Effector CD8-positive, alpha-beta T cell (primary cell): ENCODE measurements at places on chromosomes 3 and 15.
A peak's percentile ranks its signal among the peaks of the same experiment; 100 is the strongest.

GRCh38 chr3:185995352-185995751 lies 57.5 kb upstream of the TRA2B start:
- no peak for DNase-seq

GRCh38 chr3:194365978-194366490 lies 3.5 kb downstream of the LRRC15 start:
- no peak for DNase-seq

GRCh38 chr15:97129674-97130073 lies 799.2 kb downstream of the NR2F2 start:
- no peak for DNase-seq

DNA sequence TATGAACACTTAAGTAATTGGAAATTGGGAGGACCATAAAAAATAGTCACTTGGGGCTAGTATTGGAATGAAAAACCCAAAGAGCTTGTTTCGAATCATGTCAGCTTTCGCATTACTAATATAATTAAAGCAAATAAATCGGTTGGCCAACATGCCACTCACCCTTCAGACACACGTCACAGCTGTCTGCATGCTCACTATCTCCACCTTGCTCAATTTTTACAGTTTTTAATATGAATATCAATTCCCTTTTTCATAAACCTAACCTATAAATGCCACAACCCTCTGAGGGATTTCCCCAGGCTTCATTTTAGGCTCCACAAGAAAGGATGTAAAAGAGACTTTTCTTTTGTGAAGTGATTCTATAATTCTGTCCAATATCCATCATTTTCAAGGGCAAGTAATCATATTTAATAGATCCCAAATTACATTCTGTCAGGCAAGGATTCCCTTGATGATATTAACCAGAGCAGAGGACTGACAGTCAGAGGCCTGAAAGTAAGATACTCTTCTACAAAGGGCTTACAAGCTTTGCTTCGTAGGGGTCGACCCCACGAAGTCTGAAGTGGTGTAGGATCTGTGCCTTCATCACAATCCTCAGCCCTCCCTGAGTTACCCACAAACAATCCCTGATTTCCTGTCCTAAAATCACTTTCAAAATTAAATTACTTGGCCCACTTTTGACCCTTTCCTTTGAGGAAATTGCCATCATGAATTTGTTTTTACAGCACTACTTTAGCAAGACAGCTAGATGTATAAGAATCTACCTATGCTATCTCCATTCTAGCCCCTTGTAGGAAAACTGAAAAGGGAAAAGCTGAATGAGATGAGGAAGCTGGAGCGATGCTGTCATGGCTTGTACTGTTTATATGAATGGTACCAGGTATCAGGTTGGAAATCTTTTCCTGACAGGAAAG lies 44.5 kb downstream of the NANOGP8 start:
- no peak for DNase-seq

- no peak for DNase-seq
Measured at GRCh38 chr3:197317250-197317963, 19.0 kb upstream of the DLG1 start.

DNA sequence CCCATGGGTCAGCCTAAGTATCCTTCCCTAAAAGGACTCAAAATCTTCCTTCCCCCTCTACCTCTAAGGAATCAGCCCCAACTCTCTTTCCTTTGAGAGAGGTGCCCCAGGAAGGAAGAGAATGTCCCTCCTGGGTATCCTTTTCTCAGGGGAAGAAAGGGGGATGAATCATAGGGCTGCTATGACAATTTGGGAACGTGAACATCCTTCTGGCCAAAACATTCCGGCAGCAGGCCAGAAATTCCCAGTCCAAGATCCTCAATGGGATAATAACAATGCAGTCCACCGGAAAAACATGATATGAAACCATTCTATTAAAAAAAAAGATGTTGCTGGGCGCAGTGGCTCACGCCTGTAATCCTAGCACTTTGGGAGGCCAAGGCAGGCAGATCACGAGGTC lies 50.8 kb upstream of the CACNA2D3 start:
- DNase-seq: no peak

DNA sequence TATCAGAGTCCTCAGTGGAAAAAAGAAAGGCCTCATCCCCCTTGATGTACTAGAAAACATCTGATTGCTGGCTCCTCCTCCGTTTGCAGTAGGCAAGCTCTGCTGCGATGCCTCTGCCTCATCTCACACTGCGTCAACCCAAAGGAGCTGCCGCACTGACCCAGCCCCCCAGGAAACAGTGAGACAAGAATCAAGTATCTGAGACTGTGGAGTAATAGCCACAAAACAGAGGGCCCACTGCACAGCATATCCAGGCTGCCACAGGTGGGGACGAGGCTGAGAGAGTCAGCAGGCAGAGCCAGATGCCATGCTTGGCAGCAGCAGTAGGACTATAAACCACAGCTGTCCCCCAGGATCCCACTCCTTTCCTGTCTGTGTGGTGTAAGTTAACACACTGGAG lies 165.9 kb downstream of the STAC start:
- DNase-seq: no peak

DNA sequence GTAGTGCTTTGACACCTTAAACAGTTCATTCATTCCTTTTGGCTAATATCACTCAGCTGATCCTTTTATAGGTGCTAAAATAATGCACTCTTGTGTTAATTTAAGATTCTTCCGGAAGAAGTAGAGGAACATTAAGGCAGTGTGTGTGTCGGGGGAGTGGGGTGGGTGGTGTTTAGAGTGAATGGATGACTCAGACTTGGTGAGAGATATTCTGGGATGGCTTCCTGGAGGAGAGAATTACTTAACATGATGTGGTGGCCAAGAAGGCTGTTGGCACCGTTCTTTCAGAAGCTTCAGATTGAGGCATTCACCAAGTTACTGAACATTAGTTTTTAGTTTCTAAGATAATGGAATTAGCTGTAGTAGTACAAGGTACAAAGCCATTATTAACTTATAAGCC lies 125.6 kb upstream of the ROPN1 start:
- no peak for DNase-seq

- DNase-seq: no peak
Measured at GRCh38 chr3:13064964-13065363, 8.3 kb downstream of the IQSEC1 start.

DNA sequence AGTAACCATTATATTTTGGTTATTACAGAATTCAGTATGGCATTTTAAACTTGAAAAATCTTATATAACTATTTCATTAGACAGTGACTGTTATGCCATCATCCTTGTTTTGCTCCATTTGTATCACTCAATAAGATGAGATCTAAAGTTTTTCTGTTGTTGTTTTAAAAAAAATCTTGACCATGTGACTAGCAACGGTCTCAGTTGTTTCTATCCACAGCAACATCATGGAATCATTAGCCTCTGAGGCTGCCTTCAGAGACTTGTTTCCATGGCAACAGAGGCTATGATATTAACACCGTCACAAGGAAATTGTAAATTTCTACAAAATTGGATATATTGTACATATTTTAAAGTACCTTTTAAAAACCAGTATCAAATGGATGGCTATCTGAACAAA lies 129.8 kb downstream of the DLG1 start:
- no peak for DNase-seq

DNA sequence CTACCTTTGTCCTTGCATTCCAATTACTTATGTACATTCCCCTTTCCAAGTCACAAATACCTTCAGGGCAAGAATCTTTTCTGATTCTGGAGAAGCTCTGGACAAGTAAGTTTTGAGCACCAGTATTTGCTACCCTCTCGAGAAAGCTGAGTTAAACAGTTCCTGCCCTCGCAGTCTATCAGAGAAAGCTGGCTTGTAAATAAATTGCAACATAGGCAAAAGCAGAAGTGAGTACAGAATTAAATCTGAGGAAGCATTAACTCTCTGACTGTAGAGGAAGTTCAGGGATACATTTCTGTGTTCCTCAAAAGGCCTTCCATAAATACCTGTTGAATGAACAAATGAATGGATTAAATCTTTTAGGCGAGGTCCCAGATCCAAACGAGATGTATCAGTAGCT lies 1.2 kb downstream of the OSBPL11 start:
- no peak for DNase-seq

GRCh38 chr15:33888176-33888575 lies 80.1 kb upstream of the CHRM5 start:
- DNase-seq: no peak

DNA sequence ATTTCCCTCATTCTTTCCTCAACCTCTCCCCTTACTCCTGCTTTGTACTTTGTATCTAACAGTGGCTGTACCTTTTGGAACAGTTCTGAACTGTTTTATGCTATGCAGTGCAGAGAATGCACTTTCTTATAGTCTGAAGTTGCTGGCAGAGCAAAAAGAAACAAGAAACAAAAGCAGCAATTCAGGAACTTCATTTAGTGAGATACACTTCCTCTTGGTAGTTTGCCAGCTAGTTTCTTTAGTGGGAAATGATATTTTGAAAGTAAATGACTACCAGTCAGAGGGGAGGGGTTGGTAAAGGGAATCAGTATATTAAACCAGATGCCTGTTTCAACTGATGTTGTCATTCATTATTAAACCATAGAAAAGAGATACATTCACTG lies 55.0 kb upstream of the CHD2 start:
- DNase-seq: no peak

GRCh38 chr3:61646851-61647525 lies 85.6 kb downstream of the PTPRG start:
- DNase-seq: no peak

- DNase-seq: no peak
Measured at GRCh38 chr3:2535206-2535605, 436.5 kb downstream of the CNTN4 start.

- no peak for DNase-seq
Measured at GRCh38 chr15:58327958-58328357, 103.8 kb upstream of the LIPC start.

DNA sequence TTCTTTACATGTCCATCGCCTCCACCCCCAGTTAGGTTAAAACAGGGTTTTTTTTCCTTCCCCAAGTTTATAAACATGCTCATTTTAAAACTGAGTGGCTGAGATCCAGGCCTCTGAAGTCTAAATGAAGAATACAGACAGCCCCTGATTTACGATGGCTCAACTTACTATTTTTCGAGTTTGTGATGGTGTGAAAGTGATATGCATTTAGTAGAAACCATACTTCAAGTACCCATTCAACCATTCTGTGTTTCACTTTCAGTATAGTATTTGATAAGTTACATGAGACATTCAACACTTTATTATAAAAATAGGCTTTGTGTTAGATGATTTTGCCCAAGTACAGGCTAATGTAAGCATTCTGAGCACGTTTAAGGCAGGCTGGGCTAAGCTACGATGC lies 30.5 kb upstream of the GNB5 start:
- DNase-seq: no peak

- DNase-seq: no peak
Measured at GRCh38 chr15:57505056-57505715, 86.5 kb upstream of the MYZAP start.

DNA sequence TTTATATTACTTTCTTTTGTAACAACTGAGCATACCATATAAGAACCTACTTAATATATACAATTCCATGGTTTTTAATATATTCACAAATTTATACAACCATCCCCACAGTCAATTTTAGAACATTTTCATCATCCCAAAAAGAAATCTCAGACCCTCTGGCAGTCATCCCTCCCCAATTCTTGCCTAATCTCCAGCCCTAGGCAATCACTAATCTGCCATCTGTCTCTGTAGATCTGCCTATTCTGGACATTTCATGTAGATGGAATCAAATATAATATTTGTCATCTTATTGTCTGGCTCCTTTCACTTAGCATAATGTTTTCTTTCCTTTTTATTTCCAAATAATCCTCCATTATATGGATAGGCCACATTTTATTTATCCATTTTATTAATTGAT lies 92.5 kb downstream of the LARS2 start:
- DNase-seq: no peak

GRCh38 chr15:89370978-89371227 lies 36.3 kb upstream of the POLG start:
- no peak for DNase-seq

GRCh38 chr15:44711743-44712345 lies 527 bp downstream of the B2M start:
- peak; percentile 57 for DNase-seq

DNA sequence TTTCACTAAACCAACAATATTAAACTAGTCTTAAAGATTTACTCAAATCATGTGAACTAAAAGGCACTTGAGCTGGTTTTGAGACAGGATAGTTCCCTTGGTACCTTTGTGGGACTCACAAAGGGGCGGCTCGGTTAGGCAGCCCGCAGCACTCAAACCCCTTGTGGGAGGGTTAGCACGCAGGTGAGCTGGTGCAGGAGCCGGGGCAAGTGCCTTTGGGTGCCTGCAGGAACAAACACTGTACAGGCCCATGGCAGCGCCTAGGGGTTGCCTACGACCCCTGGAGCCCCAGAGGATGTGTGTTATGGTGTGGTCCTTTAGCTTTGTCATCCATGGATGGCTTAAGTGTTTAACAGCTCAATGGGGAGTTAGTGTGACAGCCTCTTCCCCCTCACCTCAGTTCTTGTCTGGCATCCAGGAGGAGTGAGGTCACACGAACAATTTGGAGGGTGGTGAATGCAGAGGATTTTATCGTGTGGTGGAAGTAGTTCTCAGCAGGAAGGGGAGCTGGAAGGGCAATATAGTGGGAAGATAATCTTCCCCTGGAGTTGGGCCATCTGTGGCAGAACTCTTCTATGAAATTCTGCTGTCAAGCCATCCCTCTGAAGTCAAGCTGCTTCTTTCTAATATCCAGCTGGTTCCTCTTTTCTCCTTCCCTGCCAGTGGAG lies 470.9 kb downstream of the RBMS3 start:
- no peak for DNase-seq

DNA sequence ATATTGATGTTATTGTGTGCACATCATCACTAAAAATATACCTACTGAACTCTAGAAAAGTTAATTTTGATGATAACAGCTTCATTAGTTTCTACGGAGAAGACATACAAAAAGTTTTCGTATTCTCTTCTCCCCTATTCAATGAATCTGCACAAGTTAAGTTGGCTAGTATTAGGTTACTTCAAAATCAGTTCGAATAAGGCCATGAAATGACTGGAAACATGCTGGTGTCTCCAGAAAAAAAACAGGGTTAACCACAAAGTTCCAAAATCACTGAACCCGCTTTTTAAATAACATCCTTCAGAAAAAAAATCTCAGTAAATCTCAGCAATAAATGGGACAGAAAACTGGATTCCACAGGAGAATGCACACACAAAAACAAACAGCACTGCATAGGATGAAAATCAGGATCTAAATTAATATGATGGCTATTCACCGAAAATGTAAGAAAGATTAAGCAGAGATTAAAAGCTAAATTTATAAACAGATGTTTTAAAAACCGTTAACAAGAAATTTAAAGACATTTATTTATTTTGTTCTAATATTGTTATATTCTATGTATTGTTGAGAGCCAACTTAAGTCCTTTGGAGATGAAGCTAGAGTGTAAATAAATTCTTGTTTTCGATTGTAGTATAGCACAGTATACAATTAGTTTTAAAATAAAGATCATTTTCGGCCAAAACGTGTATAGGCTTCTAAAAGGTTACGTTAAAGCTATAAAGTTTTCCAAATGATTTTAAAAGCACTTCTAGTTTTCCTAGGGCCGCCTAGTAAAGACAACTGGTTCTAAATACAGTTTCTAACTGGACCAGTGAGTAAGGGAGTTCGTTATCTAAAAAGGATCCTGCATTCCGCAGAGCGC lies 1.0 kb downstream of the IGSF11 start:
- no peak for DNase-seq

GRCh38 chr3:30551927-30552326 lies 54.5 kb upstream of the TGFBR2 start:
- no peak for DNase-seq

GRCh38 chr15:89087161-89087829 lies 961 bp upstream of the ABHD2 start:
- DNase-seq: no peak

- DNase-seq: no peak
Measured at GRCh38 chr3:149199474-149199873, 22.2 kb downstream of the CP start.

- DNase-seq: no peak
Measured at GRCh38 chr3:160112481-160112880, 112.7 kb upstream of the C3orf80 start.
